Activated CD8-positive, alpha-beta memory T cell treated with anti-CD3 and anti-CD28 coated beads, Interleukin-2, amount 10 ng/mL, durations not matched to agents 7 days and 5 days (primary cell): ENCODE measurements at places on chromosomes 13 and 19. TPM values are rescaled to one million over a fixed set of nuclear protein-coding genes. Genes with fewer than 3 reads are reported as not detected.
A peak's percentile ranks its signal among the peaks of the same experiment; 100 is the strongest.

GPR4 gene
- total RNA-seq = not detected

DNA sequence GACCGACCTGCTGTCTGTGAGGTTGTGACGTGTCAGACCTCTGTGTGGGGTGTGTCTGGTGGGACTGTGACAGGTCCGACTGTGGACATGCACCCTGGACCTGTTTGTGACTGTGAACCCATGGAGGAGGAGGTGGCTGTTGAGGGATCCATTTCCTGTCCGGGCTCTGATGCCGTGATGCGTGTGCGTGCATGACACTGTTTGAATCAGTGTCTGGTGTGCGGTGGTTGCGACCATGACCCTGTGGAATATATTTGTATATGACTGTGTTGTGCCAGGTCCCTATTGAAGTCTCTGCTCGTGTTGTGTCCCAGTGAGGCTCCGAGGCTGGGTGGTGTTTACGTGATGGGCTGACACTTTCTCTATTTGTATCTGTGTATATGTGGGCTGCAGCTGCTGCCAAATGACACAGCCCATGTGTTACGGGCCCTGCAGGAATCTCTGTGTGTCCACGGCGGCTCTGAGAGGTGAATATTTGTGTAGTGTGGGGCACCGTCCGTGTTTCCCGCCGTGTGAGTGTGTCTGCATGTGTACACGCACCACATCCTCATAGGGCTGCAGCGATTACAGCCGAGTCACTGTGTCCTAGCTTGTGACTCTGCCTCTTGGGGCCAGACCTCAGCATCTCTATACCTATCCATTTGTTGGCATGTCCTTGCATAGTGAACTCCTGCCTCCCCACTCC, 18.3 kb downstream of the CCDC97 start:
- DNase-seq = peak; percentile 83
- H3K4me1 ChIP-seq = peaks cover 62% of the 10 kb centered on the region
- H3K4me3 ChIP-seq = peak overlapping the region; percentile 67
- no peaks in the 10 kb centered on the region for H3K27me3 ChIP-seq
- peaks cover 46% of the 10 kb centered on the region for H3K36me3 ChIP-seq

RPL18 gene
- total RNA-seq = 1,413 TPM

ZNF8 gene
- total RNA-seq = 4.8 TPM

- H3K27ac ChIP-seq = no peak overlapping the region
- H3K4me3 ChIP-seq = no peak overlapping the region
- no peak for DNase-seq
These were observed 1.6 kb downstream of the ESD start for GRCh38 chr13:46795321-46795720.

- no peaks in the 10 kb centered on the region for H3K27me3 ChIP-seq
- peak overlapping the region; percentile 90 for H3K4me3 ChIP-seq
- DNase-seq = peak; percentile 64
- peak overlapping the region; percentile 94 for H3K27ac ChIP-seq
These were observed 2.0 kb downstream of the ELF1 start for GRCh38 chr13:41017159-41017558.

DNA sequence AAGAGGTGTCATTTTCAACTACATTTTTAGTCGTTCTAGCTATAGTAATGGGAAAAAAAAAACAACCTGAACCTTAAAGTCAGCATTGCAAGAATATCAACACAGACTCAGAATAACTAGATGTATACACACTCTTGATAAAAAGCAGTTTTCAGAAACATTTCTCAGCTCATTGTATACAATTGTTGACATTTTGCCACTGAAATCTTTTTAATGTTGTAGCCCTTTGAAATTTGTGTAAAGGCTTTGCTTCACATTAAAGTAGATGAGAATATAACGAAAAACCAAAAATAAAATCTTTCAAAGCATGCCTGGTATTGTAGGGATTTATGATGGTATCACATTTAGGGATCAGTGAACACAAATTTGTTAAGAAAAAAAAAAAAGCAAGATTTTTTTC, 87.2 kb upstream of the SLC10A2 start:
- no peak overlapping the region for H3K27ac ChIP-seq
- no peak overlapping the region for H3K4me3 ChIP-seq
- H3K36me3 ChIP-seq = no peaks in the 10 kb centered on the region
- no peaks in the 10 kb centered on the region for H3K27me3 ChIP-seq
- no peak for DNase-seq
- H3K4me1 ChIP-seq = no peaks in the 10 kb centered on the region

- H3K27ac ChIP-seq = no peak overlapping the region
- H3K36me3 ChIP-seq = no peaks in the 10 kb centered on the region
- DNase-seq = no peak
- H3K27me3 ChIP-seq = no peaks in the 10 kb centered on the region
- H3K4me1 ChIP-seq = no peaks in the 10 kb centered on the region
These were observed 354.4 kb upstream of the DACH1 start for GRCh38 chr13:72221276-72221962.

SLC6A16 gene
- total RNA-seq = 2.5 TPM

GRCh38 chr19:39647918-39648317, 7.8 kb upstream of the LGALS16 start:
- peaks cover 56% of the 10 kb centered on the region for H3K27me3 ChIP-seq
- no peaks in the 10 kb centered on the region for H3K36me3 ChIP-seq
- H3K4me3 ChIP-seq = no peak overlapping the region
- no peaks in the 10 kb centered on the region for H3K4me1 ChIP-seq

SNRNP70 gene
- total RNA-seq = 222 TPM

DNA sequence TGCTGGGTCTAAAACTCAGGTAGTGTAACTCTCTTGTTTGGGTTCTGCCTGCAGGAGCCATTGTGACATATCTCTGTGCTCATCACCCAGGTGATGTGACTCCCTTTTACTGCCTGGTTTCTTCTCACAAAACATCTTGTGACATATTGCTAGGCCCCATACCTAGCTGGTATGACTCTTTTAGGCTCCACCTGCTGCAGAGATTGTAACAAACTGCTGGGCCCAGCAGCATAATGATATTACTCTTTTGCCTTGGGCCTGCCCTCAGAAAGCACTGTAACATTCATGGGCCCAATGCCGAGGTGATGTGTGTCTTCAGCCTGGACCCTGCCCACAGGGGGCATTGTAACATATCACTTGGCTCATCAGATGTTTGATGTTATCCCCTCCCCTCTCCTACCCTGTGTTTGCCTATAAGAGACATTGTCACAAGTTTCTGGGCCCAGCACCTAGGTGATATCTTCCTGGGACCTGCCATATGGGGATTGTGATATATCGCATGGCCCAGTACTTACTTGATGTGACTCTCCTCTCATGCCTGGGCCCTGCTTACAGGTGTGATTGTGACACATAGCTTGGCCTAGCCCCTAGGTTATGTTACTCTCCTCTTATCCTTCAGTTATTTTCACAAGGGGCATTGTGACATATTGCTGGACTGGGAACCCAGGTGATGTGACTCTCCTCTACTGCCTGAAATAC, 18.0 kb upstream of the ZNF681 start:
- DNase-seq = no peak
- H3K27me3 ChIP-seq = no peaks in the 10 kb centered on the region
- no peak overlapping the region for H3K4me3 ChIP-seq
- H3K27ac ChIP-seq = no peak overlapping the region
- peaks cover 66% of the 10 kb centered on the region for H3K36me3 ChIP-seq

DNA sequence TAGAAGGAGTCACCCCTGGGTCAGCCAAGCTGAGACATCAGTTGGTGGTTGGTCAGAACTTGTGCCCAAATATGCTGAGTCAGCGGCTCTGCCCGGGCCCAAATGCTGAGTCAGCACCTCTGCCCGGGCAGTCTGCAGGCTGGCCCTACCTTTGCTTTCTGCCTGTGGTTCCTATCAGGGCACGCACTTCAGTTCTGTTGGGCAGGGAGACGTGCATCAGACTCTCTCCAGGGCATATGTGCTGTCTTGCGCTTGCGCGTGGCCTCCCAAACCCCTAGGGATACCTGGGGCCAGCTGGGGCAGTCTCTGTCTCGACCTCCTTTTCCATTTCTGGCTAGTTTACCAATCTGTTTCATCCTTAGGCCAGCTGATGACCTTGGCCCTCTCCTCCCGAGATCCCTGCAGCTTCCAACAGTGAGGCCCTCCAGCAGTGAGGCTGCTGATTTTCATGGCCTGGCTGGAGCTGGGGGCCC, 24.4 kb upstream of the LDLR start:
- no peak for DNase-seq
- H3K36me3 ChIP-seq = peaks cover 16% of the 10 kb centered on the region
- H3K4me3 ChIP-seq = no peak overlapping the region
- H3K4me1 ChIP-seq = peaks cover 2% of the 10 kb centered on the region

DNA sequence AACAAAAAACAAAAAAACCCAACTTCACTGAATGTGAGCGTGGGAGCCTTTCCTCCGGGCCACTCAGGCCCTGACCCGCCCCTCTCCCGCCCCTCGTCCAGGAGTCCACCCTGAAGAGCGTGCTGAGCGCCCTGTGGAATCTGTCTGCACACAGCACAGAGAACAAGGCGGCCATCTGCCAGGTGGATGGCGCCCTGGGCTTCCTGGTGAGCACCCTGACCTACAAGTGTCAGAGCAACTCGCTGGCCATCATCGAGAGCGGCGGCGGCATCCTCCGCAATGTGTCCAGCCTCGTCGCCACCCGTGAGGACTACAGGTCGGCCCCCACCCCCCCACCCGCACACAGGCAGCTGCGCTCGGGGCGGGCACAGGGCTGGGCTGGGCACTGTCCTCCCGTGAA, 11.9 kb downstream of the APC2 start:
- no peak overlapping the region for H3K27ac ChIP-seq
- peaks cover 17% of the 10 kb centered on the region for H3K27me3 ChIP-seq
- H3K4me1 ChIP-seq = no peaks in the 10 kb centered on the region
- no peak for DNase-seq
- H3K36me3 ChIP-seq = no peaks in the 10 kb centered on the region
- no peak overlapping the region for H3K4me3 ChIP-seq

GRCh38 chr13:99495466-99496183, 5.6 kb upstream of the TM9SF2 start:
- peak overlapping the region; percentile 100 for H3K27ac ChIP-seq
- H3K27me3 ChIP-seq = no peaks in the 10 kb centered on the region
- H3K36me3 ChIP-seq = peaks cover 30% of the 10 kb centered on the region
- peak overlapping the region; percentile 94 for H3K4me3 ChIP-seq
- no peak for DNase-seq

DNA sequence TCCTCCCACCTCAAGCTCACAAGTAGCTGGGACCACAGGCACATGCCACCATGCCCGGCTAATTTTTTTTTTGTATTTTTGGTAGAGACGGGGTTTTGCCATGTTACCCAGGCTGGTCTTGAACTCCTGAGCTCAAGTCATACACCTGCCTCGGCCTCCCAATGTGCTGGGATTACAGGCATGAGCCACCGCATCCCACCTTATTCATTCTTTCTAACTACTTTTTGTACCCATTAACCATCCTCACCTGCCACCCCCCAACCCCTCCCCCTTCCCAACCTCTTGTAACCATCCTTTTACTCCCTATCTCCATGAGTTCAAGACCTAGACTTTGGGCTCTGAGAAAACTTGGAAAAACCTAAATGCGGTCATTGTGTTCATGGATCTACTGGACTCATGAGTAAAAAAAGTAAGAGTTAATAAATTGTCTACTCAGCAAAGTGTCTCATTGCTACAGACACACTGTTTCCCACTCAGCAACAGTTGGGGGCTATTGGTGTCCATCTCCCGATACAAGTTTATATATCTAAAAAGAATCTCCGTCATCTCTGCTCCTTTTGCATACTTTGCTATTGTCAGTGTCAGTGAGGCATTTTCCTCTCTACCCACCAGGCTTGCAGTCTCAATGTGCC, 44.1 kb upstream of the MEDAG start:
- H3K4me3 ChIP-seq = no peak overlapping the region
- no peaks in the 10 kb centered on the region for H3K36me3 ChIP-seq
- H3K27ac ChIP-seq = no peak overlapping the region
- peaks cover 16% of the 10 kb centered on the region for H3K27me3 ChIP-seq
- H3K4me1 ChIP-seq = peaks cover 2% of the 10 kb centered on the region

DNA sequence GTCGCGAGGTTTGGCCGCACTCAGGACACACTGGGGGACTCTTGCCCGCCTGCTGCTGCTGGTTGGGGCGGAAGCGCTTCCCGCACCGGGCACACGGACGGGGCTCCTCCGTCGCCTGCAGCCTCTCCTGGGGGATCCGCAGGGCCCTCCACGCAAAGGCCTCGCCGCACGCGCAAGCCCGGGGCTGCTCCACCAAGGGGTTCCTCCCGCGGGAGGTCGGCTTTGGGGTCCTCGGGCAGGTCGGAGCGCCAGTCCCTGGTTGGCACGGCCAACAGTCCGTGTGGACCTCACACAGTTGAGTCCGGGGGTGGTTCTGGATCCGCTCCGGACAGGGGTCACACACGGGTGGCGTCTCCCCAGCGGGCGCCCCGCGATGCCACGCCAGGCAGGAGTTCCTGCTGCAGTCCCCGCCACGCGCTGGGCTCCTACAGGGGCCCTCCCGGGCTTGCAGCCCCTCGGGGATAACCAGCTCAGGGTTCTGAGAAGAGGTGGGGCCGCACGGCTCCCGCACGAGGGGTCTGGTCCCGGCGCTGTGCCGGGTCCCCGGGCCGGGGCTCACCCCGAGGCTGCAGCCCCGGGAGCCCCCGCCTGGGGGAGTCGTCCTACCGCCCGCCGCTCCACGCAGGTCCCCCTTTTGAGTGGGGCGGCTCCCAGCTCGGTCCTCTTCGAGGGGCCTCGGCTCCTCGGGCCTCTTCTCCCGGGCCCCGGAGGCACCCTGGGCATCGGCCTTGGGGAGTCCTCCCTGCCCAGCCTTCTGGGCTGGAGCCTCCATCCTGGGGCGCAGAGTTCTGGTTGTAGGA, 6.2 kb upstream of the ZNF497 start:
- H3K27me3 ChIP-seq = no peaks in the 10 kb centered on the region
- no peak overlapping the region for H3K4me3 ChIP-seq
- no peak overlapping the region for H3K27ac ChIP-seq
- H3K4me1 ChIP-seq = peaks cover 4% of the 10 kb centered on the region
- no peaks in the 10 kb centered on the region for H3K36me3 ChIP-seq
- DNase-seq = no peak

DNA sequence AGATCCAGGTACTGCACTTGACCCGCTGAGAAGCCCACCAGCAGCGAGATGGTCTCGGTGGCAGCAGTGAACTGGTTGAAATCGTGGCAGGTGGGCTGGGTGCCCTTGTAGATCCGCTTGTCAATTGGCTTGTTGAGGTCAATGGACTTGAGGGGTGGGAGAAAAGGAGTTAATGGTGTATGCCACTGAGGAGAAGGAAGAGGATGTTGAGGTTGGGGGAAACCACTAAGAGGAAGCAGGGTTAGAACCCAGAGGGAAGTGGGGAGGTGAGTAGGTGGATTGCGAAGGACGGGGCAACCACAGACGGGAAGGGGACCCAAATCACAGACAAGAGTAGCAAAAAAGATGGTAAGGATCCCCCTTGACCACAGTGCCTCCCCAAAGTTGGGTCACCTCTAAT, 1.7 kb downstream of the DMWD start:
- peaks cover 36% of the 10 kb centered on the region for H3K27me3 ChIP-seq
- peaks cover 33% of the 10 kb centered on the region for H3K36me3 ChIP-seq
- H3K4me3 ChIP-seq = peak overlapping the region; percentile 82
- peak; percentile 76 for DNase-seq
- H3K4me1 ChIP-seq = peaks cover 26% of the 10 kb centered on the region
- peak overlapping the region; percentile 50 for H3K27ac ChIP-seq

- DNase-seq = no peak
- H3K27ac ChIP-seq = no peak overlapping the region
- peaks cover under 1% of the 10 kb centered on the region for H3K4me1 ChIP-seq
These were observed 91.2 kb downstream of the KATNAL1 start for GRCh38 chr13:30216111-30216510.
